ENCODE measurements at places on chromosomes 3 and 15. TPM values are rescaled to one million over a fixed set of nuclear protein-coding genes. Genes with fewer than 3 reads are reported as not detected.

FETUB gene
- not detected for total RNA-seq

EBLN2 gene
- 6.6 TPM for total RNA-seq

CLPX gene
- total RNA-seq = 33.2 TPM

SLC2A2 gene
- total RNA-seq = not detected

GOLGA6A gene
- not detected for total RNA-seq

SPATA12 gene
- not detected for total RNA-seq

MEX3B gene
- 2.0 TPM for total RNA-seq

AQR gene
- 22.8 TPM for total RNA-seq

CCDC33 gene
- total RNA-seq = not detected

CA12 gene
- total RNA-seq = 133 TPM

A4GNT gene
- total RNA-seq = not detected

LRRC31 gene
- total RNA-seq = not detected

DUOX2 gene
- total RNA-seq = not detected
